ENCODE measurements at places on chromosomes 2 and 18.

DNA sequence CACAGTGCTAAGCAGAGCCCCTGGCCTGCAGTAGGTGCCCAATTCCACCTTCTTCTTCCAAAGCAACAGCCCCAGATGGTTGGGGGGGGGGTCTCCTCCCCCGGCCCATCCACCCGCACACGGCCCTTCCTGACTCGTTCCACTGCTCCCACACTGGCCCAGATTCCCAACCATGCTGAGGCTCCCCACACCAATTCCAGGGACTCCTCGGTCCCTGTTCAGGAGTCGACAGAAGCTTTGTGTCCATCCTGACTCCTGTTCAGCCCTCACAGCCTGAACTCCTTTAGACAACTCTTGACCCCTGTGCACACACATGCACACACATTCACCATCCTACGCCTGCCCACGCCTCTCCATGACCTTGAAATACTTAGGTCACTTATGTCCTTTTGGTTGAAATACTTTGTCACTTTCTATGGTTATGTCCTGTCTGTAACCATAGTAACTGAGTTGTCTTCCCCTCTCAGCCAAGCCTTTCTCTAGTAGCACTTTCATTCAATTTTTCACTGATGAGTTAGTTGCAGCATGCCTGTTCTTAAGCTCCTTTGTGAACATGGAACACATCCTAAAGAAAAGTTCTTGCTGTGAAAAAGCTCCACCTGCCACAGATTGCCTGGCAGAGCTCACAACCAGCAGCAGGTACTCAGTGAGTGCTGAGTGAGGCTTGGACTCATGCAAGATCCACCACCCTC lies 225.8 kb downstream of the SEPTIN10 start:
- DNase-seq = no peak

GRCh38 chr18:76490670-76491472 lies 4.2 kb downstream of the ZNF516 start:
- no peak for DNase-seq

GRCh38 chr2:120473522-120474271 lies 127.8 kb downstream of the INHBB start:
- no peak for DNase-seq

DNA sequence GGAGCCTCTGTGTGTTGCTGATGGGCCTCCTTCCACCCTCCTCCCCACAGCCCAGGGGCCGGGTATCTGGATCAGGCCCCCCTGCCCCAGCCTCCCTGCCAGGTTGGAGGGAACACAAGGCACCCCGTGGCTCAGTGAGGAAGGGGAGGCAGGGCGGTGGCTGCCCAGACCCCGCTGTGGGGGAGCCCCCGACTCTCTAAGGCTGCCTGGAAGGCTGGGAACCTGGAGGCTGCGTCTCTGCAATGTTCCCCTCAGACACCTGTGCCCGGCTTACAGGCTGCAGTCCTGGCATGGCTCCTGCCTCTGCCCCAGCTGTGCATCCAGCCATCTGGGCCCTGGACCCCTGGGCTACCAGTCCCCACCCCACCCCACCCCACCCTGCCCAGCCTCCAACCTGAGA lies 438 bp upstream of the MAB21L4 start:
- no peak for DNase-seq

Data from D721Med (cell line).